ENCODE measurements at places on chromosomes 1 and 21.

GRCh38 chr1:109850194-109850593 lies 60.5 kb upstream of the CSF1 start:
- DNase-seq, result no peak

- no peak for DNase-seq
Observed at GRCh38 chr1:78996791-78997190, 9.7 kb downstream of the ADGRL4 start.

DNA sequence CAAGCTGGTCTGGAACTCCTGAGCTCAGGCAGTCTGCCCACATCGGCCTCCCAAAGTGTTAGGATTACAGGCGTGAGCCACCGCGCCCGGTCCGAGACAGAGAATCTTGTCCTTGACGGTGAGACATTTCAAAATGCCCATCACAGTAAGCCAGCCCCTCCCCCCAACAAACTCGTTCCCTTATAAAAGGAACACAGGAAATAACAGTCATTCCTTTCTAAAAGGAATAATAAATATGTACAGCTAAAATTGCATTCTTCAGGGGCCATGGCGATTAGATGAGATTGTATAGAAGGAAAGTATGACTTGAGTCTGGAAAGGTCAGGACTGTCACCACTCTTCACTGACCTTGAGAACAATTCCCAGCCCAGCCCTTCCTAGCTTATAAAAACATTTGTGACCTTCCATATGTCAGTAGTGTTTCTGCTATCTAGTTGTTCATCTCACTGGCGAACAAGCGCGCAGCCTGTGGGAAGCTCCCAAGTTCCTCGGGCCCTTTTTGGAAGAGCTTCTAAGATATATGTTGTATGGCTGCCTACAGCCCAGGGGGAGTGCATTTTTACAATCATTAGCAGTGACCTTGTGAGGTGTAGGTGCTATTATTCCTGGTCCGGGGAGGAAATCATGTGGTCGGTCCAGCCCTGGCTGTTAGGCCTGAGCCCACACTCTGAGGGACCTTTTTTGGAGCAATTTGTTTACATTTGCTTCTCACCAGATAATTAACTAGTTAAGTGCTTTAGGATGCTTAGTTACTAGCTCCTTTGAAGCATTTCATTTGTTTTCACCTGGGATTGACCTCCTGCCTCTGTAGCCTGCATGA lies 8.7 kb downstream of the SZRD1 start:
- DNase-seq, result no peak

- no peak for DNase-seq
Observed at GRCh38 chr1:183830389-183830788, 25.5 kb downstream of the RGL1 start.

DNA sequence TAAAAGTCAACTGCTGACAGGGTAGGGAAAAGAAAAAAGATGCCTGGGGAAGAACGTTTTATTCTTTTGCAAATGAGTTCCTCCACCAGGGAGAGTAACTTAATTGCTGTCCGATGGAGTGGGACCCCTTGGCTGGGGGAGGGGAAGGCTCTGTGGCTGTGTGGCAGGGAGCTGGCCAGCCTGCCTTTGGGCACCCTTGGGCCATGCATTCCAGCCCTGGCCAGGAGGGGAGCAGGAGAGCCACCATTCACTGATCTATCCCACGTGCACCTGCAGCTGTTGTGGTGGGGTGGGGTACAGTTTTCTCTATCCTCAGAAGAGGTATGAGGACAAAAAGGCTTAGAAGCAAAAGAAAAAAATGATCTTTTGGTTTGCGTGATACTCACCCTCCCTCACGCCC lies 116.9 kb downstream of the KCNK1 start:
- no peak for DNase-seq

DNA sequence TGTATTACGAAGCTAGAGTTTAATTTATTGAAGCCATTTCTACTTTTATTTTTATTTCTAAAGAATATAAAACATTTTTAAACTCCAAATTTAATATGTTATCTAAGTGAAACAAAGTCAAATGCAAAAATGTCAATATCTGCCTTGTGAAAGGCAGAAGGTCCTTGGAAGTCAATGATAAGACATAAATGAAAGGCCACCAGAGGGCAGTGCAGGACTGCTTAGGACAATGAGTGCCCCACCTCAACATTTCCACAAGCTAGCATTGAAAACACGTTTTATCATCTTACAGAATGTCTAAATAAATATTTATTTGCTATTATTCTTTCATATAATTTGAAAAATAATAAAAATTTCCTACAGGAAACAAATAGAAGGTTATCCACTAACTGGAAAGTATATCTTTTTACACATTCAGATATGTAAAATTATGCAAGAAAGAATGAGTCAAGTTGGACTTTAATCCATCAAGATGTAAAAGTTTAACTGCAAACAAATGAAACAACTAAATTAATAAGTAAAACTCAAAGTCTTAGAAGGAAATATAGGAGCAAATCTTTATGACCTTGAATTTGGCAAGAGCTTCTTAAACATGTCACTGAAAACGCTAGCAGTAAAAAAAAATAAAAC lies 140.1 kb upstream of the FMN2 start:
- peak; percentile 77 for DNase-seq

- DNase-seq, result no peak
Observed at GRCh38 chr1:63903947-63904610, 130.3 kb downstream of the ROR1 start.

- no peak for DNase-seq
Observed at GRCh38 chr21:29181799-29182470, 51.5 kb downstream of the MAP3K7CL start.

DNA sequence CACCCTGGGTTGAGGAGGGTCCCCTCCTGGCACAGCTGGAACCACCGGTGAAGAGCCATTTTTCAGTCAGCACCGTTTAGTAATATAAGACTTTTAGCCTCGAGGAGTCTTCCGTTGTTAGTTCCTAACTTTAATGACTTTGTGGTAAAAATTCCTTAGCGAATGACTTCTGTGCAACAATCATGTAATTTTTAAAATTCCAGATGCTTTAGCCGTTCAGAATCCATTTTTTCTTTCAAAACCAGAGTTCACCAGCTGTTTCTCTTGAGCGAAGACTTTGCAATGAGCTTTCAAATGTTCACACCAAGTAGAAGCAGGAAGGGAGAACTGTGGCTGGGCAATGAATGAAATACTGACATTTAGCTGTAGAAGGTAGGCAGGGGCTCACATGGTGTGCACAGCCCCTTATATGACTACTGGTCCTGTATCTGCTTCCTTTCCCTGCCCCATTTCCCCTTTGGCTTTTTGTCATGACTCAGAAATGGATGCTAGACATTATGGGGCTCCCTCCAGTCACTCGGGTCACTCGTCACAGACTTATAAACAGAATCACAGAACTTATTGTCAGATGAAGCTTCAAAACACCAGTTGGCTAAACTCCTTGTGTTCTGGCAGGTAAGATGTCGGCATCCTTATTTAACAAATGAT lies 4.1 kb downstream of the DISC1 start:
- DNase-seq, result no peak

DNA sequence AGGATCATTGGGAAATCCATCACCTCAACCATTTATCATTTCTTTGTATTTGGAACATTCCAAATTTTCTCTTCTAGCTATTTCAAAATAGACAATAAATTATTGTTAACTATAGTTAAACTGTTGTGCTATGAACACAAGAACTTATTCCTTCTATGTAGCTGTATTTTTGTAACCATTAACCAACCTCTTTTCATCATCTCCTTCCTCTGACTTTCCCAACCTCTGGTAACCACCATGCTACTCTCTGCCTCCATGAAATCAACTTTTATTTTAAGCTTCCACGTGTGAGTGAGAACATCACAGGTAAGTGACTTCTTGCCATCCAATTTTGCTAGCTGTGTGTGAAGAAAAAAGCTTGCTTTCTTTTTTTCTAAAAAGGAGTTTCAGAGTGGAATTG lies 418 bp downstream of the IFI44L start:
- no peak for DNase-seq

- DNase-seq, result no peak
Observed at GRCh38 chr1:224710196-224710595, 94.1 kb downstream of the CNIH3 start.

DNA sequence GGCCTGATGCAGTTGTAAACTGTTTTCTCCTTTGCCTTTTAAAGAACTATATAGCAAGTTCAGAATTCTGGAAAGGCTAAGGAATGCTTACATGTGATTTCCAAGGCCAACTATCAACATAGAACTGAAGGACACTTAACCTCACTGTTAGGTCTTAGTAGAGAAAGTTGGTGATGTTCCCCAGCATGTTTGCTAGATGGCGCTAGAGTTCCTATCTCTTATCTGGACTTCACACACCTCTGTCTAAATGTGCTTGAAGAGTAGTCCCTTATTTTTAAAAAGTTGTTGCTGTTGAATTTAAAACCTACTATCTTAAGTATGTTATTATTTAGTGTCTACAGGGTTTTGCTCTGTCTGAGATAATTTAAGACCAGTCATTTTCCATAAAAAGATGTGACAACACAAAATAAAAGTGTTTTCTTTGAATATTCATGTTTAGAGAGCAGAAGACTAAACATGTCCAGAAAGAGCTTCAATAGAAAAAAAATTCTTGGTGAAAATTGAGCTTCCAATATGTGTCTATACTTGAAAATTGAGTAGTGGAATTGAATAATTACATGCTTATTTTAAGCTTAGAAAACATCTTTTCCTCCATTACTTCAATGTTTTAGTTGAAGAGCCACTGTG lies 237.3 kb downstream of the S1PR1 start:
- no peak for DNase-seq

- no peak for DNase-seq
Observed at GRCh38 chr1:33725037-33725436, 138.8 kb upstream of the HMGB4 start.

GRCh38 chr1:22285549-22286396 lies 142.9 kb upstream of the WNT4 start:
- DNase-seq, result no peak

- DNase-seq, result no peak
Observed at GRCh38 chr1:26949926-26950319, 10.3 kb downstream of the KDF1 start.

DNA sequence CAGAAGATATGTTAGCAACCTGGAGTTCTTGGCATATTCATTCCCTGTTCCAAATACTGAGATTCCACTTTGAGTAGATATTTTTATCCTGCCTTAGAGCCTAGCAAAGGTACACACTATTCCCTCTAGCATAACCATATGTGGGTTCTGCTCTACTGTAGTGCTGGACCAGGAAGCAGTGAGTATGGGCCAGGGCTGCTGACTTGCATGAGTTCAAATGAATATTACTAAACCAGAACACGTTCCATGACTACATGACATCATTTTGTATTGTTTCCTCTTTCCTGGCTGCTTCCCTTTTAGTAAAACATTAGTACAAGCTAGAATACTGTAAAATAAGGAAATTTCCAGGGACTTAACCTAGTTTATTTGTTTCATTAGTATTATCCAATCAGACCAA lies 41.1 kb downstream of the TNFSF18 start:
- DNase-seq, result no peak

- DNase-seq, result no peak
Observed at GRCh38 chr1:65804584-65804983, 11.9 kb downstream of the PDE4B start.

DNA sequence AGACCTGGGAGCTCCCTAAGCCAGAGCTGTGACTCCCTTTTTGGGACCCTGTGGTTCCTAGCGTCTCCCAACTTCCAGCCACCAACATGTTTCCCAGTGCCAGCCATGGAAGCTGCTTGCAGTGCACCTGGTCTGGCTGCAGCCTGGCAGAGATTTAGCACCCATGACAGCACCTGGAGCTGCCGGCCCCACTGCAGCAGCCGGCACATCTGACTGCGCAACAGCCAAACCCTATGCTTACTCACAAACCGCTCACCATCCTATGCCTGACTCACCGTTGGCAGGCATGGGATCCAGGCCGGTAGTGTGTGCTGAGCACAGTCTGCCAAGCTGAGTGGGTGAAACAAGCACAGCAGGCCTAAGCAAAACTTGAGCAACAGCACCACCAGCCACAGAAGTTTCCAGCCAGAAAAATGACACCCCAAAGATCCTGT lies 435.9 kb upstream of the PRMT6 start:
- no peak for DNase-seq

DNA sequence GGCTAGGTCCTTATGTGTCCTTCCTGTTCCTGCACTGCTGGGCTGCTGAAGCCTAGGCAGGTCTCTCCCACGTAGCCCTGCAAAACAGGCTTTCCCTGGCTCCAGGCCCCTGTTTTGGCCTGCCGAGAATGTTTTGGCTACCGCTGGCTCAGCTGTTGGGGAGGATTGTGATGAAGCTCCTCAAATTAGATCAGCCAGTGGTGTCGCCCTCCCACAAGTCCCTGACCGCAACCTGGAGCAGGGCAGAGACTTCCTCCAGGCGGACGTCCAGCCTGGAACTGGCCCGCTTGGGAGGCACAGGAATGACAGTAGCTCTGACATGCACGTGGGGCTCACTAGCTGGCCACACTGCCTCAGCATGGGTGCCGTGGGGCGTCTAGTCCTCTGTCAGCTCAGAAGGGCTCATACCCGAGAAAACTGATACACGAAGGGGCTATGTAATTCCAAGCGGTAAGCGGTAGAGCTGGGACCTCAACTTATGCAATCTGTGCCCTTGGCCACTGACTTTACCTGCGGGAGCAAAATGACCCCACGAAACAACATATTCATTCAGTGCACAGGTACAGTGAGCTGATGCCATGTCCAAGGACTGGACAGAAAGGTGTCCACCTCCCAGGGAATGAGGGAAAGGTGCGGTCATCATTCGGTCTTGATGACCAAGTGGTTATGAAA lies 26.6 kb downstream of the DHRS3 start:
- no peak for DNase-seq

DNA sequence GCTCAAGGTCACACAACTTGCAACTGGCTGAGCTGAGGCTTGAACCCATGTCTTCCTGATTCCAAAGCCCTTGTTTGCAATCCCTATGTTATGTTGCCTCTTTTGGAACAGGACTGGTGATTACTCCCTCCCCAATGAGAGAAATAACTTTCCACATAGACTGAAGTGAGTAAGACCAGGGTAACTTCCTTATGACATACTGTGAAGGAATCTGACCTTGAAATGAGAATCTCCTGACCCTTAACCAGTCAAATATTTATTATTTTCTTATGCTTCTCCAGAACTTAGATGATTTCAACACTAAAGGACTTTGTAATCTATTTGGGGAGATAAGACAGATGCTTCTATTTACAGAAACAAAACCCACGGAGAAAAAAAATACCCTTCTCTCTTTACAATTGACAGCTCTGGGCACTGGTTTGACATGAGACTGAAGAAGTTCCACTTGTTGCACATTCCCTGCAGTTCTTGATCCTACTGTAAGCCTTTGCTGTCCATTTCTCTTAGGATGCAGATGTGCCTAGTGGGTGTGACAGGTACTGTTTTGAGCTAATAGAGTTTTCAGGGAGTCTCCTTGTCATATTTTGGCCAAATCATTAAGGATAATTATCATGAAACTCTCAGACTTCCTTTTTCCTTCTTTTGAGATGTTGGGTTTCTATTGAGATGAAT lies 3.9 kb upstream of the RPTN start:
- DNase-seq, result no peak

DNA sequence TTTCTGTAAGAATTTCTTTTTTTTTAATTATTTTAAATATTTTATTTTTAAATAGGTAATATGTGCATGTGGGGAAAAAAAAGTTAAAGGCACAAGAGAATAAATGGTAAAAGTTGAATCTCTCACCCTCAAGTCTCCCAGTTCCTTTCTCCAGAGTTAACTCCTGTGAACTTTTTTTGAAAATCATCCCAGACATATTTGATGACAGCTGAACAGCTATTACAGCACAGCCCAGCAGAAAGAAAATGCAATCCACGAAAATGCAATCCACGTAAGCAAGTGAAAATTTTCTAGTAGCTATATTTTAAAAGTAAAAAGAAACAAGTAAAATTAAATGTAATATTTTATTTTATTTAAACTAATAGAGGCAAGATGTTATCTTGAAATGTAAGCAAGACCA lies 310.0 kb upstream of the RUNX1 start:
- no peak for DNase-seq

Measured in stimulated activated CD8-positive, alpha-beta memory T cell treated with anti-CD3 and anti-CD28 coated beads, Interleukin-4, amount 100 ng/mL, for 48 hours (primary cell).